ENCODE measurements at places on chromosomes 4 and X.

DNA sequence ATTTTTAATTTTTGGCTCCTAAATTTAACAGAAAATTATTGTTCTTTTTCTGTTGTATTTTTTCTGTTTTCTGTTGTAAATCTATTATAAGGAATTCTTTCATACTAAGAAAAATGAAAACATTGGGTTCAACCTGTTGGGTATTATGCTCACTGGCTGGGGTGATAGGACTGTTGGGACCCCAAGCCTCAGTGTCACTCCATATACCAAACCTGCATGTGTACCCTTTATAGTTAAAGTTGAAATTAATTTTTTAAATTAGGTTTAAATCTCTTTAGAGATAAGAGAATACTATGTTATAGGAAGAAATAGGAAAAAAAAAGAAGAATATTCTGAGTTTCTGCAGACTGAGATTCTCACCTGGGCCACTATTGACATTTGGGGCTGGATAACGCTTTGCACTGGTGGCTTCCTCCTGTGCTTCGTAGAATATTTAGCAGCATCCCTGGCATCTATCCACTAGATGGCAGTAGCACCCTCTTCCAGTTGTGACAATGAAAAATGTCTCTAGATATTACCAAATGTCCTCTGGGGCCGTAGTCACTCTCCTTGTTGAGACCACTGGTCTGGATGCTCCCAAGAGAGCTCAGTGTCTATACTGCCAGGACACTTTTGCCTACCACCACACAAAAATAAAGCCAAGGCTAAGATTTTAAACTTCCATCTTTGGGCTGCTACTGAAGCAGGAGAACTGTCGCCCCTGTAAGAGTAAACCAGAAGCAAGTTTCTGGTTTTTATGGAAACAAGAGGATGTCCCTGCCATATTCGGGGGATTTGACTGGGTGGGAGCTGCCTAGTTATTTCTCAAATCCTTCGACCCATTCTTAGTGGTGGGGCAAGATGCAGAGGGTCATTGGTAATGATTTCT lies 22.4 kb upstream of the CLTRN start:
- peak overlapping the region; percentile 34 for H3K27ac ChIP-seq
- no peak overlapping the region for H3K4me3 ChIP-seq
- H3K4me1 ChIP-seq, result peaks cover 16% of the 10 kb centered on the region
- peak; percentile 59 for DNase-seq
- peaks cover 16% of the 10 kb centered on the region for H3K36me3 ChIP-seq

DNA sequence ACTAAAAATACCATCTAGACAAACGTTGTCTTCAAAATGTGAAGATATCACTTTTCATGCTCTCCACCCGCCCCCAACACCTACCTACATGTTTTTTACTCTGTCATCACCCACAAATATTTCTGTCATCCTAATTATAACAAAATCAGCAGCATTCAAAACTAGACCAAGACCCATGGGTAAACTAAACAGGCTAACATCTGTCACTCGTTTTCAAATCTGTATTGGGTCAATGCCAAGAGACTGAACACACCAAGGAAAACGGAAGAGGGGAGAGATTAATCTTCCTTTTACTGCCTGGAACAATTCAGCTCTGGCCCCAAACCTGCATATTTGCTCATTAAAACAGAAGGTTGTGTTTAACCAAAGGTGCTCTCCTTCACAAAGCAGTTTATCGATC lies 17.5 kb downstream of the FAM184B start:
- no peaks in the 10 kb centered on the region for H3K27me3 ChIP-seq
- no peak for DNase-seq
- H3K4me1 ChIP-seq, result peaks cover 2% of the 10 kb centered on the region
- no peaks in the 10 kb centered on the region for H3K36me3 ChIP-seq

DNA sequence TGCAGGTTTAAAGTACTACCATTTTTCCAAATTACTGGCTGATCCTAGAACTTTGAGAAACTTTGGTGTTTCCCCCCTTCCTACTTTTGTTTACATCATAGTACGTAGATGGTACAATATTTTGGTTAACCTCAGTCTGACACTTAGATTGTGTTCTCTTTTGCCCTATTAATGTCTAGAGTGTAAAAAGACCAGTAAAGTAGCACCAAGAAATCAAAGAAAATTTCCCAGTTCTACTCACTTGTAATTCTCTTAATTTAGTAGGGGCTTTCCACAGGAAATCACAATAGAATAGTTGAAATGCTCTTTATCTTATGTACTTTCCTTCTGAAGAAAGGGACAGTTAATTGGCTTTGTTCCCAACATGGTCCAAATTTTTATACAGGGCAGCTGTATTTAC lies 51.6 kb downstream of the NFKB1 start:
- peaks cover 40% of the 10 kb centered on the region for H3K36me3 ChIP-seq
- H3K4me1 ChIP-seq, result peaks cover 23% of the 10 kb centered on the region
- H3K27me3 ChIP-seq, result no peaks in the 10 kb centered on the region
- DNase-seq, result no peak
- H3K27ac ChIP-seq, result no peak overlapping the region

GRCh38 chrX:38089173-38089982 lies 83.0 kb downstream of the SYTL5 start:
- no peak overlapping the region for H3K27ac ChIP-seq
- DNase-seq, result no peak
- peaks cover 2% of the 10 kb centered on the region for H3K27me3 ChIP-seq
- H3K4me1 ChIP-seq, result no peaks in the 10 kb centered on the region

DNA sequence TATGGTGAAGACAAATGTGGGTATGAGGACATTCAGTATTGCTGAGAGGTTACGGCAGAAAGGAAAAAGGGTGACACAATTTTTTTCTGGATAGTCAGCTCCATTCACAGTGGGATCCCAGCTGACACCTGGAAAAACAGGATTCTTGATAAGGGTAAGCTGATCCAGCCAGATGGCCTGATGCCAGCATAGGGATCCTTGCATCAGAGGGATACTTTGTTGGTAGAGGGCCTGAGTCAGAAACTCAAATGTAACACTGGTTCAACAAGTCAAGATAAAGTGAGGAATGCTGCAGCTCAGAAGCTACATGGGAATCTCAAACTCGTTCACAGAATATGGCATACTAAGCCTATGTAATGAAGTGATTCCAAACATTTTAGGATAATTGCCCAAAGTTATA lies 726.7 kb downstream of the C4orf33 start:
- H3K27ac ChIP-seq, result no peak overlapping the region
- no peaks in the 10 kb centered on the region for H3K36me3 ChIP-seq
- no peaks in the 10 kb centered on the region for H3K4me1 ChIP-seq
- no peak overlapping the region for H3K4me3 ChIP-seq

DNA sequence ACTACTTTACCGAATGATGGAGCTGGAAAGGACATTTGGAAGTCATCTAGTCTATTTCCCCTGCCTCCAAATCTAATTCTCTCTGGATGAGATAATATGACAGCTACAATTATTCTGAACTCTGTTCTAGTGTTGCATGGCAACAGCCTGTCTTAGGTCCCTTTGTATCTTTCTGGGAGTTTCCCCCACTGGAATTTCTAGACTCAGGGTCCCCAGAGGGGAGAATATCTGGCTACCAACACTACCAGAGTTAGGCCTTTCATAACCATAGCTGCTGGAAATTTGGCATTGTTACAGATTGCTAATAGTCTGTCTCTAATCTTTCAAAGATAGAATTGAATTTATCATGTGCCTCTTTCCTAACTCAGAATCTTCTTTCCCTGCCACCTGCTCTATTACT lies 4.5 kb downstream of the MSN start:
- H3K36me3 ChIP-seq, result peaks cover 83% of the 10 kb centered on the region
- H3K4me1 ChIP-seq, result peaks cover 55% of the 10 kb centered on the region
- peak overlapping the region; percentile 91 for H3K4me3 ChIP-seq
- peak overlapping the region; percentile 80 for H3K27ac ChIP-seq
- no peak for DNase-seq

DNA sequence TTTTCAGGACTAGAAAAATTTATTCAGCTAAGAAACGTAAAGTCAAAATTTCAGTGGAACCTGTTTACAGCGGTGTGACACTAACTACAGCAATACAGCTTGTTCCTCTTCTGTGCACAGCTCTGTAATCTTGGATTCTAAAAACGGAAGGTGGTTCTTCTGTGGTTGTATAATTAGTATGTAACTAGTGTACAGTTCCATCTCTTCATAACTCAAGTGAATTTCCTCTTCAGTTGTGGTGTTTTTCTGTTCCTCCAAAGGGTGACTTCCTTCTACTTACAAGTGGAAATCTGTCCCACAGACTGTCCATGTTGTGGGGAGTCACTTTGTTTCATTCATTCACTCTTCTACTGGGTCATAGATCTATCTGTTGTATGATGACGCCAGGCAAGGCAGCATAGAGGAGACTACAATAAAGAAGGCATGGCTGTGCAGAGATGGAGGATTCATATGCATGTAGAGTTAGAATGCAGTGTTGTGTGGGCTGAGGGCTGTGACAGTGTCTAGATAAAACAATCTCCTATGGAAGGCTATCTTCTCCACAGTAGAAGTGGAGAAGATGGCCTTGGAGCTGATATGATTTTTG lies 5.4 kb downstream of the DAPP1 start:
- H3K36me3 ChIP-seq, result peaks cover 57% of the 10 kb centered on the region
- H3K27me3 ChIP-seq, result no peaks in the 10 kb centered on the region
- H3K4me3 ChIP-seq, result no peak overlapping the region
- peak overlapping the region; percentile 36 for H3K27ac ChIP-seq

DNA sequence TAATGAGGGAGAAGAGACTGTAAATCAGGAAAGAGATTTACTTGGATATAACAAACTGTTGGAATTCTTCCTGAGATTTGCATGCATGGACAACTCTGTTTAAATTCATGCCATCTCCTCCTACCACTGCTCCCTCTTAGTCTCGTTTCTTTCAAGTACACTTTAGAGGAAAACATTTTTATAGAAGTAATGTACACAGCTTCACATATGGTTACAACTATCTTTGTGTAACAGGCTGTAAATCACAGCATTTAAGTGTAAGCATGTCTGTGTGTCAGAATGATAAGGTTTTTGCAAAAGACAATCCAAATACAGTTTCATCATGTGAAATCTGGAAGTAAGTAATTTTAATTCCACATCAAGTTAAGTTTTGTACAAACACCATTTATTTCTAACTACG lies 21.5 kb upstream of the ENPEP start:
- no peak for DNase-seq
- peaks cover 25% of the 10 kb centered on the region for H3K27me3 ChIP-seq
- no peaks in the 10 kb centered on the region for H3K36me3 ChIP-seq
- H3K27ac ChIP-seq, result no peak overlapping the region
- H3K4me3 ChIP-seq, result no peak overlapping the region

DNA sequence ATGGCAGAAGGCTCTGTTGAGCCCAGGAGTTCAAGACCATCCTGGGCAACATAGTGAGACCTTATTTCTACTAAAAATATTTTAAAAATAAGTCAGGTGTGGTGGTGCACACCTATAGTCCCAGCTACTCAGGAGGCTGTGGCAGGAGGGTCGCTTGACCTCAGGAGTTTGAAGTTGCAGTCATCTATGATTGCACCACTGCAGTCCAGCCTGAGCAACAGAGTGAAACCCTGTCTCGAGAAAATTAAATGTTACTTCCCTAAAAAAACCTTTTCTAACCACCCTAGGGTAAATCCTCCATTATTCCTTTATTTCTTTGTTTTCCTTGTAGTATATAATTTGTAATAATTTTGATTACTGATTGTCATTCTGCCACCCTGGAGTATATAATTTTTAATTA lies 7.9 kb downstream of the FAM200B start:
- H3K36me3 ChIP-seq, result peaks cover 34% of the 10 kb centered on the region
- H3K27me3 ChIP-seq, result no peaks in the 10 kb centered on the region
- DNase-seq, result no peak
- H3K4me3 ChIP-seq, result no peak overlapping the region
- H3K4me1 ChIP-seq, result peaks cover 4% of the 10 kb centered on the region
- H3K27ac ChIP-seq, result no peak overlapping the region

DNA sequence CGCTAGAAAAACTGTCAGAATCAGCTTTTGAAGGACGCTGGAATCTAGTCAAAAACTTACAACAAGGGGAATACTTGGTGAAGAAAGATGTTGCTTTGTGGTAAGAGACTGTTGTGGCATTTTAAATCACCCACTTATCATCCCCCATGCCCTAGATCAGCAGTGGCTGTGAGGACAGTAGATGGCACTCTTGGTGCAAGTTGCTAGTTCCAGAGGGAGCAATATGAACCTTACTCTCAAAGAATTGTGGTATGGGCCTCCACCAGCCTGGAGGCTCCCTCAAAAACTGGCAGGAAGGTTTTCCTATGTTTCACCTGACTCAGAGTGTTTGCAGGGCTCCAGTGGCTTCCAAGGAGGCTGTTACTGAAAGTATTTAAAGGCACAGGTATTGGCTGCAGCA lies 37.7 kb upstream of the SLC16A2 start:
- H3K4me3 ChIP-seq, result no peak overlapping the region
- H3K4me1 ChIP-seq, result no peaks in the 10 kb centered on the region
- H3K36me3 ChIP-seq, result no peaks in the 10 kb centered on the region
- DNase-seq, result peak; percentile 26

GRCh38 chrX:56026815-56027214 lies 205.3 kb upstream of the KLF8 start:
- no peak overlapping the region for H3K27ac ChIP-seq
- no peaks in the 10 kb centered on the region for H3K27me3 ChIP-seq
- no peak overlapping the region for H3K4me3 ChIP-seq
- no peak for DNase-seq
- H3K36me3 ChIP-seq, result no peaks in the 10 kb centered on the region

DNA sequence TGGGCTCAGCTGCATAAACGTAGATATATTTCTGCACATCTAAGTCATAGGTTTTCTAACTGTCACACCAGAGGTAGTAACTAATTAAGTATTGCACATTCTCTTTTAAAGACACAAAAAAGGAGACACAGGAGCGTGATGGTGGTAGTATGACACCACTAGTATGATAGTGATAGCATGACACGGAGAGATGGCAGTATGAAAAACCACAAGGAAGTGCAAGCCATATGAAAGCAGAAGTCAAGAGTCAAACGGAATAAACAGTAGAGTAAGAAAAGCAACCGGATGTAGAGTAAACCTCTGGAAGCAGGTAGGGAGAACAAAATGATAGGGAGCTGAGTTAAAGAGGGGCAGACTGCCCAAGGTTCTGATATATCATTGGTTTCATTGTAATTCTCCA lies 382.2 kb upstream of the INTU start:
- H3K36me3 ChIP-seq, result no peaks in the 10 kb centered on the region
- no peak overlapping the region for H3K27ac ChIP-seq
- no peak for DNase-seq
- H3K4me3 ChIP-seq, result no peak overlapping the region
- H3K4me1 ChIP-seq, result no peaks in the 10 kb centered on the region

- no peak overlapping the region for H3K27ac ChIP-seq
- no peak for DNase-seq
- H3K4me3 ChIP-seq, result no peak overlapping the region
- H3K4me1 ChIP-seq, result no peaks in the 10 kb centered on the region
- H3K27me3 ChIP-seq, result peaks cover 2% of the 10 kb centered on the region
- no peaks in the 10 kb centered on the region for H3K36me3 ChIP-seq
Measured at GRCh38 chrX:133654811-133655210, 239.5 kb upstream of the GPC4 start.

DNA sequence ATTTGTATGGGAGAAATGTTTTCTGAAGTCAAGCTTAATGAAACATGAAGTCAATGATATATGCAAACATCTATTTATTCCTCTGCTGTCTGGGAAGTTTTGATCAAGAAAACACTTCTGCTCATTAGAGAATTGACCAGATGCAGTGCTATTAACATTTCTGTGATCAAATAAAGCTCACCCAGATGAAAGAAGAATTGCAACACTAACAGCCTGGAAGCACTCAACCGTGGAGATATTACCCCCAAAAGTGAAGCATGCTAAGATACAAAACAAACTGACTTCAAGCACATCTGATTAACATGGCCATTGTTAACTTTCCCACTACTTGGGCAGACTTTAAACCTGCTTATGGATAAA lies 73.7 kb upstream of the GUCY1A1 start:
- H3K4me3 ChIP-seq, result no peak overlapping the region
- H3K27ac ChIP-seq, result no peak overlapping the region
- DNase-seq, result no peak

- H3K27ac ChIP-seq, result no peak overlapping the region
- H3K27me3 ChIP-seq, result no peaks in the 10 kb centered on the region
- no peaks in the 10 kb centered on the region for H3K4me1 ChIP-seq
- DNase-seq, result no peak
Measured at GRCh38 chrX:103716962-103717361, 6.3 kb downstream of the TMEM31 start.

Data from activated CD4-positive, alpha-beta memory T cell treated with anti-CD3 and anti-CD28 coated beads, Interleukin-2, amount 10 ng/mL, durations not matched to agents 7 days and 5 days (primary cell).